Large intestine (tissue), 12 donors: ENCODE measurements at places on chromosomes 2 and 18.

GRCh38 chr2:26002632-26003310, 20.5 kb upstream of the KIF3C start:
- no peak for DNase-seq

GRCh38 chr2:71884303-71885042, 263.2 kb downstream of the CYP26B1 start:
- DNase-seq, result no peak

- DNase-seq, result no peak
These were observed 10.8 kb downstream of the GALNT1 start for GRCh38 chr18:35592298-35592697.

DNA sequence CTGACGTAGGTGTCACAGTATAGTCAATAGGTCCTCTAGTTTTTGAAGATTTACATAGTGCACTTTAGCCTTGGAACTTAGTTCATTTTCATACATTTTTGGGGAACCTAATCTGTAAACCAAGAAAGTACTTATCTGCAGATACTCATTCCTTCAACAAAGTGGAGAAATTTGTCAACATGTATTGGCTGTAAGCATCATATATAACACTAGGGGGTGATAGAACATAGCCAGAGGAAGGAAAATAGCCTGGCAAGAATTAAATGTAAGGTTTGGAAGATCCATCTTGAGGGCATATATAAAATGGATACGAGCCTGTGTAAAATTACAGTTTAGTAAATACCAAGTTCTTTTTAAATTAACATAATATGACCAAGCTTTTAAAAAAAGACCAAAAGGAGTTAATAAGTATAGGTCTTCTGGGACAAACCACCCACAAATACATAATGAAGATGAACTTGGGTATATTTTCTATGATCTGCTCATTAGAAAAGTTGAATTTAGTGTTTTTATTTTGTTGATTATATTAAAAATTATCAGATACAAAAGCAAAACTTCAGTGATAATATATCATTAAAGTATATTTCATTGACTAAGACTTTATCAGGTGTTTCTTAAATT, 18.2 kb downstream of the RPL37A start:
- no peak for DNase-seq

DNA sequence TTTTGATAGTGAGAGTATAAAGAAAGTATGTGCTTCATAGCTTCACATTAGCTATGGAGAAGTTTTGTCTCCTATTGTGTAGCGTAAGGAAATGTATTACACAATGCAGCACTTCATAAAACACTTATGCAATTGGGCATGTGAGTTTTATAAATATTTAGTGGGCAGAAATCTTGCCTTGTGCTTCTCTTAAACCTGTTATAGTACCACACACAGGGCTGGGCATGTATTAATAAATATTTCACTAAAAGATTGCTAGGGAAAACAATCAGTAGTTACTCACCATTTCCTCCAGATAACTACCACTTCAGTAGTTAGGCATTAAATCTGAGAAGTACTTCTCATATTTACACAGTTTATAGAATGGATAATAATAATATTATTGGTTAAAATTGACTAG, 1080.8 kb upstream of the PIK3C3 start:
- DNase-seq, result no peak

DNA sequence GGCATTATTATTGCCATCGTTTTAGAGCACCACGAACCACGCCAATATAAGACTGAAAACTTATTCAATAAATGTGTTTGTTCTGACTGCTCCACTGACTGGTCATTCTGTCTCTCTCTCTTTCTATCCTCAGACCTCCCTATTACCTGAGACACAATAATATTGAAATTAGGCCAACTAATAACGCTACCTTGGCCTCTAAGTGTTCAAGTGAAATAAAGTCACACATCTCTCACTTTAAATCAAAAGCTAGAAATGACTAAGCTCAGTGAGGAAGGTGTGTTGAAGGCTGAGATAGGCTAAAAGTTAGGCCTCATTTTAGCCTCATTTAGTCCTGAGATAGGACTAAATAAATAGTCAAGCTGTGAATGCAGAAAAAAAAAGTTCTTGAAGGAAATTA, 38.8 kb downstream of the G6PC2 start:
- no peak for DNase-seq
